ENCODE measurements at places on chromosomes 6 and 20.

DNA sequence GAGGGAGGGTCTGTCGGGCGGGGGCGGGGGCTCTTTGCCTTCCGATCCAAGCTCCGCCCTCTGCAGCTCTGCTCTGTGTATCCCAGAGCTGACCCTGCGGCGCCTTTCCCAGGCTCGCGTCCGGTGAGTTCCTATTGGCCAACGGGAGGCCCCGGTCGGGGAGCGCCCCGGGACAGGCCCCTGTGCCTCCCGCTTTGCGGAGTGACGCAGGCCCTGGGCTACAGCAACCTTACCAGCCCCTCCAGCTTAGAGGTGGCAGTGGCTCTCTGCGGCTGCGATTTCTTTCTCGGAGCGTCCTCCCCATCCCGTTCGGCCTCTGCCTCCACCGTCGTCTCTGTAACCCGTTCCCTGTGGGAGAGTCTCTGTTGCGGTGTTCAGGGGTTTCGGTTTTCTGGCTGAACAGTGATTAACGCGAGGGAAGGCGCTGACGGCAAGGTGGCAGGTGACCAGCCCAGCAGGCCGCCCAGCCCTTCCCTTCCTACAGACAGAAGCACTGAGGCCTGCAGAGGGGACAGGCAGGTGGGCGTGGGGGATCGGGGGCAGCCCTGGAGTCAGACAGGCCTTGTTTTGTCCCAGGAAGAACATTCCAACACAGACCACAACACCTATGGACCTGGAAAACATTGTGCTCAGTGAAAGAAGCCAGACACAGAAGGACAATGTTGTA lies 18.1 kb upstream of the CEBPB start:
- peak; percentile 54 for DNase-seq

DNA sequence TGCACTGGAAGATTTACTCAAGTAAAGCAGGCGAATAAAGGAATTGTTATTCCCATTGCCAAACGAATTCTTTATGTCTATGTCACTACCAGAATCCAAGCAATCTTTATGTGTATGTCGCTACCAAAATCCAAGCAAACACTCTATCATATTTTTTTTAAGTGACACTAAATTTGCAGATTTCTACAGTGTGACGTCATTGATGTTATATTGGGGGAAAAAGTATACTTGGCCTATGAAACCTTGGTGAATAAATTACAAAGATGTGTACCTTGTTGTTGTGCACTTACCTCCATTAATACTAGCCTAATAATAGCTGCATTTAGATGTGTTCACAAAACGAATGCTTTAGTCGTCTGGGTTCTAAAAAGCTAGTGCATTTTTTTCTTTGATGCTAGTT lies 957 bp downstream of the TTK start:
- DNase-seq: no peak

DNA sequence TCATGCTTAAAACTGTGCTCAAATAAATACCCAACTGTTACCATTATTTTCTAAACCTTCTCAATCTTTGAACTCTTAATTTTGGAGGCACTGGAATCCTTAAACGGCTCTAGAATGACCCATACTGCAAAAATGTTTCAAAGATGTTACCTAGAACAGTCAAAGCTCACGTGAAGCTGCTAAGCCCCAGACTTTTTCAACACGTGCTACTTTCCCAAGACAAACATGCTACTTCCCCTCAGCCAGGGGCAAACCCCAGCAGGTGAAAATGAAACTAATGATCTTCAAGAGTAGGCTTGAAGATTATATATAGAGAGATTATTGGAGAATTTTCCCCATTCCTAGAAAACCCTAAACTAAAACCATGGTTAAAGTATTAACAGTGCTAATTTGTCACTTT lies 28.1 kb downstream of the HUS1B start:
- DNase-seq: no peak

DNA sequence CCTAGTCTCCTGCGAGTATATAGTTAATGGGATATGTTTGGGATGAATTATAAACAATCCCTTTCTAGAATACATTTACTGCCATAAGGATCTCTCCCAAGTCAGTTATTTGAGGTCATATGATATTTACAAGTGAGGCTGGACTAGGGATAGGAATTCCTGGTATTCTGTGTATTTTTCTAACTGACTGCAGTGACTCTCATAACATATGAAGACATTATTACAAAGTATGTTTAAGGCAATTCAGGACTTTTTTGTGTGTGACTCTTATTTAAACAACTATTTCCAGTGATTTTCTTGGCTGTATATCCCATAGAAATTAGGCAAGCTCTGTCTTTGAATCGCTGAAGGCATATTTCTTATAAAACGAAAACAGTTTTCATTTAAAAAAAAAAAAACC lies 18.4 kb upstream of the TNFAIP3 start:
- DNase-seq: peak; percentile 76

DNA sequence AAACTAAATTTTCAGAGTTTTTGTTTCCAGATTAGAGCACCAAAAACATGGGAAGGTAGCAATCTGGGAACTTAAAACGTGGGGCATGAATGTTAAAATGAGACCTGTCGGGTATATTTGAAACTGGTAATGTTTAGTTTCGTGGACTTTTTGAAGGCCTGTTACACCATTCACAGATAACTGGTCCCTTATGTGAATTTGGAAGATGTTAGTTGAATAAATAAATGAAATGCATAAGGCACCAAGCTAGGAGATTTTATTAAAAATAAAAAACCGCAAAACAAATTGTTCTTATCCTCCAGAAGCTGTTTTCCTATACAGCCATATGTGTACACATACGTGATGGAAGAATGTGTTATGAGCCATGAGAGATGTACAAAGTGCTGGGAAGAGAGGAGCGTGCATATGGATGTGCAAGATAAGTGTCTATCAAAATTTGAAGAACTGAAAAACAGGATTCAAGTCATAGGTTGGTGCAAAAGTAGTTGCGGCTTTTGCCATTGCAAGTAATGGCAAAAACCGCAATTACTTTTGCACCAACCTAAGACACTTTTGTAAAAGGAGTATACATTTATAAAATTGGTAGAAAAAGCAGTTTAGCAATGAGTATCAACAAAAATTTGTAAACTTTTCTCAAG lies 700 bp upstream of the MCUR1 start:
- DNase-seq: peak; percentile 12

DNA sequence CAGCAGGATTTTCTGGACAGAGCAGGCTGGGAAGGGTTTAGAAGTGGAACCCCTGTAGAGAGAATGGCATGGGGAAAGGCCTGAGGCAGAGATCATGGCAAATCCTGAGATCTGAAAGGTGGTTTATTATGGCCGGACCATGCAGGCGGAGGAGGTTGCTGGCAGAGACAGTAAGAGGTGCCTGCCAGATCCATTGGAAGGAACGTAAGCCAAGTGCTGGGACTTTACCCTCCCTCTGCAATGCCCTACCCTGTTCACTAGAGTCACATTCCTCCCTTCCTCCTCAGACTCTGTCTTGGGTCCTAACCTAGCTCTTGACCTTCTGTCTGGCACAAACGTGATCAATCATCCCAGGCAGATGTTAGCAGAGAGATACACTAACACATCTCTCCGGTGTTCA lies 66.4 kb upstream of the SLC22A23 start:
- no peak for DNase-seq

DNA sequence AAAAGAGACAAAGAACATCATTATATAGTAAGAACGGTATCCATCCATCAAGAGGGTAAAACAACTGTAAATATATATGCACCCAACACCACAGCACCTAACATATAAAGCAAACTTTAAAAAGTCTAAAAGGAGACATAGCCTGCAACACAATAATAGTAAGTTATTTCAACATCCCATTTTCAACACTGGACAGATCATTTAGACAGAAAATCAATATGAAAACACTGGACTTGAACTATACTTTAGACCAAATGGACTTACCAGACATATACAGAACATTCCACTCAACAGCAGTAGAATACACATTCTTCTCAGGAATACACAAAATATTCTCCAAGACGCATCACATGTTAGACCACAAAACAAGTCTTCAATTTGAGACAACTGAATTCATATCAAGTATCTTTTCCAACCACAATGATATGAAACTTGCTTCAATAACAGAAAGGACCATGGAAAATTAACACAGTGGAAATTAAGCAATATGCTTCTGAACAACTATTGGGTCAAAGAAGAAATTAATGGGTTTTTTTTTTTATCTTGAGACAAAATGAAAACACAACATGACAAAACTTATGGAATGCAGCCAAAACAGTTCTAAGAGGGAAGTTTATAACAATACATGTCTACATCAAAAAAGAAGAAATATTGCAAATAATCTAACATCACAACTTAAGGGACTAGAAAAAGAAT lies 23.9 kb upstream of the ASF1A start:
- DNase-seq: peak; percentile 55

- peak; percentile 79 for DNase-seq
These were observed 170.8 kb downstream of the BCAS1 start for GRCh38 chr20:53899351-53900167.

DNA sequence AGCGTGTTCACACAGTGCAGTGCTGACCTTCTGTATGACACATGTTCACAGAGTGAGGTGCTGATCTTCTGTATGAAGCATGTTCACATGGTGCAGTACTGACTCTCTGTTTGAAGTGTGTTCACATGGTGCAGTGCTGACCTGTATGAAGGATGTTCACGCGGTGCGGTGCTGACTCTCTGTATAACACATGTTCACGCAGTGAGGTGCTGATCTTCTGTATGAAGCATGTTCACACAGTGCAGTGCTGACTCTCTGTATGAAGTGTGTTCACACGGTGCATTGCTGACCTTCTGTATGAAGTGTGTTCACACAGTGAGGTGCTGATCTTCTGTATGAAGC lies 10.8 kb upstream of the SERPINB1 start:
- no peak for DNase-seq

GRCh38 chr20:60272790-60273189 lies 314.6 kb downstream of the CDH26 start:
- DNase-seq: no peak

DNA sequence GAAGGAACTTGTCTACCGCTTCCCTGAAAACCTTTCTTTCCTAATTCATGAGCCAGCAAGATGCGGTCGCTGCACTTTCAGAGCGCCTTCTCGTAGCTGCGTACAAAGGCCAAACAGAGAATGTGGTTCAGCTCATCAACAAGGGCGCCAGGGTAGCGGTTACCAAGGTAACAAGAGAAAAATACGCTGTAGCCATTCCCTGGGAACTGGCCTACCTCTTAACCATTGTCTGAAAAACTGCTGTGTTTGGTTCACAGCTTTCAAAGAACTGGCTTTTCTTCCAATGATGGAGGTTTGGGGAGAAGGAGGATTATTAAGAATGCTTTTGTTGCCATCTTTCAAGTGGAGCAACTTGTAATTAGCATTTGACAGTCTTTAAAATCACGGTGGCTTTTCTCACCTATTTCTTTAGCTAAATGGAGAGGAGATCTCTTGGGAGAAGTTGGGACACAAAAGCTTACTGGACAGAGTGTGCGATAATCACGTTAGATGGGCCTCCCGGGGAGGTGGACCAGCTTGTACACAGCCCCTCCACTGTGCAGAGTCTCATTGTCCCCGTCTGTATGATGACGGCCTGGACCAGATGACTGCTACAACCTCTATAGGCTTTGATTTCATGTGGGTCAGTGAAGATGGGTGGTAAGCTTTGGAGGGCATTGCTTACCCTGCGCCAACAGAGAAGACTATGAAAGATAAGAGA lies 71.5 kb downstream of the LYRM2 start:
- no peak for DNase-seq

Data from fibroblast of the aortic adventitia (primary cell).